Activated T-cell treated with anti-CD3 and anti-CD28 coated beads, Interleukin-2, amount 50 U/mL, for 4 hours (primary cell): ENCODE measurements at places on chromosomes 2 and 18. TPM values are rescaled to one million over a fixed set of nuclear protein-coding genes. Genes with fewer than 3 reads are reported as not detected.

LGALSL gene
- total RNA-seq = 2.3 TPM

- no peak for DNase-seq
These were observed 239.4 kb upstream of the SKOR2 start for GRCh38 chr18:47490882-47491281.

DNA sequence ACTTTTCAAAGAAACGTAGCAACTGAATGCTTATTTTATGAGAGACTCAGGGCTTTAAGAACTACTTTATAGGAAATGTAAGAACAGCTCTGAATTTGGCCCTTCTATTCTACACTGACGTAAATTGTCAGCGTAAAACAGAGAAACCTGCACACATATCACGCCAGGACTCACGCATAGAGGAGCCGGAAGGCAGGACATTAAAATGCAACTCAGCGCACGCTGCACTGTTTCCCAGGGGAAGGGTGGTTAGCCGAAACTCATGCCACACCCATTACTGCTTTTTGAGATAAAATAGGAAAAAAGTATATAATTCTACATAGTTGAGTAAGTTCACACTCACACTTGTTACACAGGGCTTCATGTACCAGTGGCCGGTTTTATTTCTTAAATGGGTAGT lies 7.4 kb downstream of the TUBB6 start:
- no peak for DNase-seq

GAL3ST2 gene
- 0.33 TPM for total RNA-seq

C2orf78 gene
- total RNA-seq = not detected

RBM43 gene
- total RNA-seq = 1.4 TPM

CAB39 gene
- 125 TPM for total RNA-seq

DNA sequence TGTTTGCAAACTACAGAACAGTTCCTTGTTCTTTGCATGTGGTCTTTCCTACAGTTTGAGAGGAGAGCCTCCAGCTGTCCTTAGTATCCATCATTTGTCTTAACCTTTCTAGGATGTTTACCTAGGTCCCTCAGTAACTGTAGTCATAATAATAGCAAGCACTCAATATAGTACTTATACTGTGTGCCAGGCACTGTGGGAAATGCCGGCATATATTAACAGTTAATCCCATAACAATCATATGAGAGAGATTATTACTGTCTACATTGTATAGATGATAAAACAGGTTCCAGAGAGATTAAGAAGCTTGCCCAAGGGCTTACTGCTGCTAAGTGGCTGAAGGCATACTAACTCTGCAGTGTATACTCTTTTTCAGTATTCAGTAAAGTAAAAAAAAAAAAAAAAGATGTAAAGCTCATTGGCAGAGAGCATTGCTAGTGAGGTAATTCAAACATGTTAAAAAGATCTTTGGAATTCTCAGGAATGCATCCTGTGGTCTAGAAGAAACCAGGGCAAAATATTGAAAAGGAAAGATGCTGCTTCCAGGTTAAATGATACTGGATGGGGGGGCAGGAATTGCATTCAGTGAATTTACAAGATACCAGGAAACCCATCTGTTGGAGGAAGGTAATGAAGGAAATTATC lies 72.3 kb downstream of the SPTBN1 start:
- DNase-seq = no peak

- DNase-seq = no peak
These were observed 55.5 kb downstream of the MTHFD2 start for GRCh38 chr2:74253971-74254310.

SLC14A1 gene
- not detected for total RNA-seq

DNA sequence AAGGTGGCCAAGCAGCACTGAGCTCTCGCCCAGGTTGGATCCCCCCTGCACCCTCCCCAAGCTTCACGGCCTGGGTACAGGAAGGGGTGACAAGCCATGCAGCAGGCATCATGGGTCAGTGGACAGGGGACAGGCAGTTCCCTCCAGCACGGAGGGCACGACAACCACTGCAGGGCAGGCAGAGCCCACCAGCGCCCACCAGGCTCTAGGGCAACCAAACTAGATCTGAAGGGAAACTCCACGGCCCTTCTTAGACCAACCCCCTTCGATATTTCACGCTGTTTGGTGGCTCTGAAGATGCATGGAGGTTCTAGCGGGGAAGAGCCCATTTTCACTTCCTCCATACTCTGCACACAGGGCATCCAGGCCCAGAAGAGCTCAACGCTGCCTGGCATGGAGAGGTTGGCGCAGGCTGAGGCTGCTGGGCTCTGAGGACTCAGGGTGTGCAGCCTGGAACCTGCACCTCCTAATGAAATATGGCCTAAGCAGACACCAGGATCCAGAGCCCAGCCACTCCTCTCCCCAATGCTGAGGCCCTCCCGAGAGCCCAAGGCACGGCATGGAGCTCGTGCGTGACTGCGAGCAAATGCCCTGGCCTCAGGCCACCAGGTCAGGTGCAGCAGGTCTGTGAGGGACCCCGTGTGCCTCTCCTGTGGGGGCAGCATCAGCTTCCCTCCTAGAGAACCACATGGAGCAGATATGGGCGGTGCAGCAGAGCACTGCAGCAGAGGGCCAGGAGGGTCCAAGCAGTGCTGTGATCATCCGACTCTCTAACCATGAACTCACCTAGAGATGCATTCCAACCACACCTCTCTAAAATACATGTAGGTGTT lies 8.7 kb upstream of the MTERF4 start:
- DNase-seq = no peak

DNA sequence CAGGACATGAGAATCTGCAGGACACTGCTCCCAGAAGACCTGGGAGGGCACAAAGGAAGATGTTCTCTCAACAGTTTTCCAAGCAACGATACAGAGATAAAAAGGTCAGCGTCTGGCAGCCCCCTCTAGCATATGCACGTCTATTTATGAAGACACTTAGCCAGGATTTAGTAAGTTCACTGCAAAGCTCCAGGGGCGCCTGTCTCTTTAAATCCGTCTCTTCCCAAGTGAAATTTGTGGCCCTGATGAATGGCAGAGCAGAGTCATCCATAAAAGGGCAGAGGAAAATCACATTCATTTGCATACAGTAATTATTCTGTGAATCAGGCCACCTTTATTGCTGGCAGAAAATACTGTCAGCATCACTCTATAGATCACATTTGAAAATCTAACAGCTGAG lies 390.9 kb upstream of the SMIM21 start:
- DNase-seq = no peak

TDRD15 gene
- not detected for total RNA-seq

DNA sequence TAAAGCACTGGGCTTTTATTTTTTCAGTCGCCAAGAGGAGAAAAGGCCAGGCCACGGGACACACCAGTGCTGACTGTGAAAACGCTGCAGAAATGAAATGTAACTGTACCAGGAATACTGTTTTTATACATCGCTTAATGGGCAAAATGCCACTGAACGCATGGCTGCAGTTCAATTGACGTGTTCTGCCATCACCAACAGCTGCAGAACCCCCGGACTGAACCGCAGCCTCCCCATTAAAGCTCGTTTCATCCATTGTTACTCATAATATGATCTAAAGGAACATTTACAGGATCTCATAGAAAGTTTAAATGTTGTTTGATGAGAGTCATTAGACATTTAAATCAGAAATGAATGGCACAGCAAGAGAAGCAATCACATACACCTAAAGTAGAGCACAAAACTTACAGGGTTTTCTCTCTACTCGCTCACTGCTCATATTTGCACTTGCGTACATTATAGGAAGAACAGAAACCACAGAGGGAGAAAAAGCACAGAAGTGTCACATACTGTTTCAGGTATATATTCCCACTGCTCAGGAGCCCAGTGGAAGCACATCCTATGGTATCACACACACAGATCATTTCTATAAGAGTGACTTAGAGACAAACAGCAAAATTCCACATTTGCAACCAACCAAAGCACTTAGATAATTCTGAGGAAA lies 35.3 kb downstream of the TCF4 start:
- no peak for DNase-seq

DLGAP1 gene
- 0.16 TPM for total RNA-seq

POTEI gene
- not detected for total RNA-seq

GPC1 gene
- 6.3 TPM for total RNA-seq

GRCh38 chr2:127888772-127889171 lies 3.0 kb upstream of the AMMECR1L start:
- no peak for DNase-seq

CRYGD gene
- total RNA-seq = not detected

GRCh38 chr2:127721311-127721977 lies 20.1 kb downstream of the SFT2D3 start:
- no peak for DNase-seq

AKAIN1 gene
- not detected for total RNA-seq

REG3A gene
- 0.41 TPM for total RNA-seq

GRCh38 chr18:39839782-39840181 lies 2115.3 kb upstream of the PIK3C3 start:
- no peak for DNase-seq

SOX11 gene
- total RNA-seq = not detected

DNA sequence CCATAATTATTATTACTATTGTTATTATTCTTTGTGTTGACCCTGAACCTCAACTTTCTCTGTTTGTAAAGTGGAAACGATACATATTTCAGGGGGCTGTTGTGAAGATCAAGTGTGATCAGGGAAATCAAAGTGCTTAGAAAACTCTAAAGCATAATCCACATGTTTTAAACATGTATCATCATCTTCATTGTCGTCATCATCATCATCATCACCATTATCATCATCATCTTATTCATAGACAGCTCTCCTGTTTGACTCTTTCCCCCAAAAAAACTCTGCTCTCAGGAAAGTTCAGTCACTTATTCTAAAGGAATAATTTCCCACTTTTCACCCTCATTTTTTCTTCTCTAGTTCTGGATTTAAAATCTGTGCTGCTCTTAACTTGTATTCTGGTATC lies 5.0 kb downstream of the PTPRN start:
- DNase-seq = no peak

DNA sequence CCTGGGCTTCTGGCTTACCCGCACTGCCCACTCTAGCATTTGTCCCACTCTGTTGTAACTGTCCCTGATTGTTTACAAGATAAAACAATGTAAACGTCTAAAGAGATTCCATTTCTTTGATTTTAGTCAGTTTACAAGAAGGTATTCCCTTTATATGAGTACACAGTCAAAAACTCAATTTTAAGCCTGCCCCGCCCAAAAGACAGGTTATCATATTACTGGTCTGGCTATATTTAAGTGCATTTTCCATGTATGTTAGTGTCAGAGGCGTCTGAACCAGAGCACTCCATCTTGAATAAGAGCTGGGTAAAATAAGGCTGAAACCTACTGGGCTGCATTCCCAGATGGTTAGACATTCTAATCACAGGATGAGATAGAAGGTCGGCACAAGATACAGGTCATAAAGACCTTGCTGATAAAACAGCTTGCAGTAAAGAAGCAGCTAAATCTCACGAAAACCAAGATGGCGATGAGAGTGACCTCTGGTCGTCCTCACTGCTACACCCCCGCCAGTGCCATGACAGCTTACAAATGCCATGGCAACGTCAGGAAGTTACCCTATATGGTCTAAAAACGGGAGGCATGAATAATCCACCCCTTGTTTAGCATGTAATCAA lies 15.0 kb downstream of the GPR45 start:
- no peak for DNase-seq

PDCL3 gene
- total RNA-seq = 42.1 TPM

- DNase-seq = no peak
These were observed 517.9 kb upstream of the SPHKAP start for GRCh38 chr2:228699400-228699799.

DNA sequence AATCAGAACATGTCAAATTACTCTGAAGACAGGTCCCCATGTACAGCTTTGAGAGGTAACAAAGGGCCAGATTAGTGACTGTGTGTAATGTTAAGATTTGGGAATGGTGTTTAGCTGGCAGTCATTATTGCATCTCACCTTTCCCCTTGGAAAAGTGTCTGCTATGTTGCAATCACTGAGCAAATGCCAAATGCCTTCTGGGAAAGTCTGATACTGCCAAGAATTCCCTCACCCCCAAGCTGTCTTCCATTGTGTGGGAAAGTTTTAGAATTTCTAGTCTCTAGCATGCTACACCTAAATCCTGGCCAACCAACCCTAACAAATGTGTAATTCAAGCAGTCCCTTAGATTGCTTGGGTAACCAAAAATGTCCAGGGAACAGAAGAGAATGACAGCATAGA lies 13.6 kb upstream of the PELI1 start:
- no peak for DNase-seq

DNA sequence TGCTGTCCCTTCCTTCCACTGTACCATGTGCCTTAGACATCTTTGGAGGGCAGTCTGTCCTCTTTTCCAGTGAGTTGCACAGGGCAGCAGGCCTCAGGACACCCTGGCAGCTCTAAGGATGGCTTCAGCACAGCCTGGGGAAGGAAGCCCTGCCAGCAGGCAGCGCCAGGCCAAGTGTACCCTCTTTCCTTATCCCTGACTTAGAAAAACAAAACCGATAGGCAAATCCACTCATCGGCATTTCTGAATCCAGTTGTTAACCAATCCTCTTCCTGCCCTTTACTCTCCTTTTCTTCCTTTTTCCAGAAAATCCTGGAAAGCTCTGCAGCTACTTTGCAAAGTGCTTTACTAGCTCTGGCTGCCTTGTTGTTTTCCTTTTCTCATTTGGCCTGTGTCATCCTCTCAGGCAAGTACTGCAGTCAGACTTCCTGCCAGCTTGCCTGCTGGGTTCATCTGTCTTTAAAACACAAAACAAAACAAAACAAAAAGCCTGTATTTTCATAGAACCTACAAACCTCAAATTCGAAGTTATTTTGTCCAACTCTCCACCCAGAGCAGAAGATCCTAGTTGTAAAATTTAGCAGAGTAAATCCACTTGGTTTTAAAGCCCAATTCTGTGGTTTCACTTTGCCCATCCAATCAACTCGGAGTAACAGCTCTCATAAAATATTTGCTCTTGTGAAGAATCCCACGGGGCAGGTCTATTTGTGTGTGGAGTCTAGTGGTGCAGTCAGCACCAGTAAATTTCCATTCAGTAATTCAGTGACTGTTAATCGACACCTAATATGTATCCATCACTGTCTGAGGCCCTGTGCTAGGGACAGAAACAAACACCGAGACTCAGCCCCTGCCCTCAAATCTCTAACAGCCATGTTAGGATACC lies 45.2 kb downstream of the PCBP1 start:
- DNase-seq = no peak

SERPINB3 gene
- total RNA-seq = not detected

- no peak for DNase-seq
These were observed 47.2 kb downstream of the VIL1 start for GRCh38 chr2:218465987-218466633.

DNA sequence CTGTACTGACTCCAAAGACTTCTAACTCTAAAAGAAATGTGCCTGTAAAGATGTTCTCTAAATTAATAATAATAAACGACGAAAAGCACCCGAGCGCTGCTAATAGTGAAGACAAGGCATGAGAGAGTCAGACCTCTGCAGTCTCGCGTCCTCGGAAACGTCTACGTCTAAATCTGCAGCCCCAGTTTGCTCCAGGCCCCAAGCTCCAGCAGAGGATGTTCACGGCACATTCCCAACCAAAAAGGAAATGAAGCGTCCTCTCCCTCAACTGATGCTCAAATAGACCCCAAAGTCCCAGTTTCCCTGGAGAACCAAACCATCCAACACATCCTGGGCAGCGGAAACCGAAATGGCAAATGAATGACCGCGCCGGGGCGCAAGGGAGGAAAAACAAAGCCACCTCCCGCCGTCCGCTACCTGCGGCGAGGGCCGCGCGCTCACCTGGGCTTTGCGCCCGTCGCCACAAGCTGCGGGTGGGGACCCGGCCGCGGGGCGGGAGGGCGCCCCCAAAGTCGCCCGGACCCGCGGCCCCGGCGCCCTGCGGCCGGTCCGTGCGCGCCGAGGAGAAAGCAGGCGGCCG lies 47.1 kb upstream of the CCDC150 start:
- no peak for DNase-seq

LRATD1 gene
- total RNA-seq = not detected

AP1S3 gene
- total RNA-seq = 18.0 TPM
